ENCODE measurements at places on chromosomes 1 and 21.
A peak's percentile ranks its signal among the peaks of the same experiment; 100 is the strongest.

DNA sequence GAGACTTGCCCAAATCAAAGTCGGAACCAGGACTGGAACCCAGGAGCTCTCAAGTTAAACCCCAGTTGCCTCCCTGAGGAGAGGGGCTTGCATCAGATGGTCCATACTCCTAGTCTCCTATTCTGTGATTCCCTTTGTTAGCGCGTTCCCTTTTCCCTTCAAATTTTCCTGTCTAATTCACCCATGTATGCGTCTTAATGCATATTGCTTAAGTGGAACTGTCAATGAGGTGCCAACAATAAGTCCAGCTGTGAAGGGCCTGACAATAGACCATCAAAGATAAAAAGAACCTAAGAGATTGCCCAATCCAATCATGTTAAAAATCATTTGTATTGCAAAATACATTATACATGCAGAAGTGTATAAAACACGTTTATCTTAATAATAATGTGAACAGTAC is 634 bp upstream of the SPATA6 start:
- peak overlapping the region; percentile 95 for H3K4me3 ChIP-seq
- no peaks in the 10 kb centered on the region for H3K36me3 ChIP-seq
- peak overlapping the region; percentile 96 for H3K27ac ChIP-seq
- H3K27me3 ChIP-seq = no peaks in the 10 kb centered on the region
- H3K4me1 ChIP-seq = peaks cover 42% of the 10 kb centered on the region

DNA sequence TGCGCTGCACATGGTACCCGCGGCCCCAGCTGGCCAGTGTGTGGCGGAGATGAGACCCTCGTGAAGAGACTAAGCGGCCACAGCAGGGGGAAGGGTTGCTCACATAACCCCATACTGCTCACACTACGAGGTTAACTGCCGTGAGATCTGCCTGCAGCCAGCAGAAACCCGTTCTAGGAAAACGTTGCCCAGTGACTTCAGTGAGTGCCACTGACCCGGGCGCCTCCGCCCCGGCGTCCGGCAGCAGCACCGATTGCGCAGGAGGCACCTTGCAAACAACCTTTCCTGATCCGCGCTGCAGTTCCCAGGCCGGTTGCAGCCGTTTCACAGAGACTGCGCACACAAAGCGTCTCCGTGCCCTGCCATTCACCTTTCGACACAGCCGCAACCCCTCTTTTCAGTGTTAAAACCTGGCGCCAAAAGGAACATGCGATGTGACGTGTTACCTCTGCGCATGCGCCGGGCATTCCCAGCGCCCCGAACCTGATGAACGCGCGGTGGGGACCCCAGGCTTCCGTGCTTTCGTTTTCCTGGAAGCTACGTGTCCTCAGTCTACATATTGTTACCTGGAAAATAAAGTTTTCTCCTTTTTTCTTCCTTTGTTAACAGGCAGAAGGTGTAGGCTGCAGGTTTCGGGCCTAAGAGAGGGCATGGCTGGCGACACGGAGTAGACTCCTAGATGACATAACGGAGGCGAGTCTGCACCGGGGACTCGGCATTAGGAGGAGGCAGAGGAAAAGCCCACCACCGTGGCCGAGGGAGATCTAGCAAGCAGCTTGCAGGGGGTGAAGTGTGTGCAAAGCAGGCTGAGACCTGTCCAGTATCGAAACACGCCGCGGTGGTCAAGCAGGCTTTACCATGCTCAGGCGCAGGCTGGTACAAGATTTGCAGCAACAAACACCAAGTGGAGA is 8.9 kb downstream of the VPS26C start:
- H3K4me1 ChIP-seq = no peaks in the 10 kb centered on the region
- H3K36me3 ChIP-seq = no peaks in the 10 kb centered on the region
- peak overlapping the region; percentile 79 for H3K27ac ChIP-seq

- ATAC-seq = no peak
- no peaks in the 10 kb centered on the region for H3K36me3 ChIP-seq
- no peaks in the 10 kb centered on the region for H3K27me3 ChIP-seq
Observed at GRCh38 chr21:16422702-16423101, 692.9 kb downstream of the USP25 start.

GRCh38 chr21:32315511-32316281 is 17.0 kb downstream of the MRAP start:
- ATAC-seq = no peak
- no peaks in the 10 kb centered on the region for H3K4me1 ChIP-seq
- no peaks in the 10 kb centered on the region for H3K27me3 ChIP-seq
- no peak overlapping the region for H3K4me3 ChIP-seq
- H3K27ac ChIP-seq = no peak overlapping the region

- H3K4me3 ChIP-seq = no peak overlapping the region
- ATAC-seq = no peak
- no peaks in the 10 kb centered on the region for H3K4me1 ChIP-seq
- no peak overlapping the region for H3K27ac ChIP-seq
- H3K27me3 ChIP-seq = no peaks in the 10 kb centered on the region
Observed at GRCh38 chr1:85135392-85135798, 65.4 kb downstream of the SYDE2 start.

DNA sequence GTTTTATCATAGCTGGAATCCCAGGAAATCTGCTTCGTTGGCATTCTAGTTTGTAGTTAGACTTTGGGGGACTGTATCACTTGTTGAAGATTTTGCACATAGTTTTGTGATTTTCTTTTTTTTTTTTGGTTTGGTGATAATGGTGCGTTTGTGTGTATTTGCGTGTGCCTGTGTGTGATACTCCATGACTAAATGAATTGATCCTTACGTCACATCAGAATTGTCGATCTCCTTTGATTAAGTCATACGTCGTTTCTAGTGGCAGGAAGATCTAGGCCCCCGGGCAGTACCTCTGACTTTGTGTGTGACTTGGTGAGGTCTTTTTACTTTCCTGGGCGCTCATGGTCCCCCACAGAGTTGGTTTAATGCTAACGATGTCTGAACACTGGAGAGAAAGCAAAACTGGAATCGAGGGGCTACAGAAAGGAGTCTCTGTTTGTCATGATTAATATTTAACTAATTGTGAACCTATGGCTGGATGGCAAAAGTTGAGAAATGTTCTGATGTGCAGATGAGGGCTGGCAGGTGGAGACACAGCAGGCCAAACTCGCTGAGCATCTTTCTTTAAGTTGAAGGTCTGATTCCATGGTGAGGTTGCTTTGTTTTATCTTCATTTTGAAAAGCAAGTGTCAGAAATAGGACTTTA is 2.4 kb downstream of the RASSF5 start:
- H3K4me1 ChIP-seq = no peaks in the 10 kb centered on the region

GRCh38 chr1:184493987-184494388 is 107.2 kb downstream of the C1orf21 start:
- peak; percentile 50 for ATAC-seq
- H3K36me3 ChIP-seq = no peaks in the 10 kb centered on the region
- no peak overlapping the region for H3K27ac ChIP-seq
- peaks cover 35% of the 10 kb centered on the region for H3K4me1 ChIP-seq

- H3K4me3 ChIP-seq = no peak overlapping the region
- no peaks in the 10 kb centered on the region for H3K36me3 ChIP-seq
- no peaks in the 10 kb centered on the region for H3K27me3 ChIP-seq
- no peaks in the 10 kb centered on the region for H3K4me1 ChIP-seq
Observed at GRCh38 chr1:89037186-89037585, 14.5 kb upstream of the GBP3 start.

DNA sequence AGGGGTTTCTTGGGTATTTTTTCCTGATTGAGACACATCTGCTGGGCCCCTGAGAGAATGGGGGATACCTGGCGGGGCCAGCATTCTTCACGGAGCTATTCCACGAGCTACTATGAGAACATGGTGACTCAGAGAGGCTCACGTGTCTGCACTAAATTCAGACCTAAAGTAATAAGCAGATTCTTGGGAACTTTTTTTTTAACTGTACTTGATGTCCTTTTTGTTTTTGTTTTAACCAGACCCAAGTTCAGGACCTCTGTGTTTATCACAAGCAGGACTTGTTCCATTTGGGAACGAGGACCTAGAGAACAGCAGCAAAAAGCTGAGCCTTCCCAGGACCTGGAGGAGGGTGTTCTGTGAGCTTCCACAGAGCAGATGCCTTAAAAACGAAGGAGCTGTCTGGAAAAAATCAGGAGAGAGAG is 44.0 kb downstream of the EVA1C start:
- H3K4me3 ChIP-seq = no peak overlapping the region
- peak overlapping the region; percentile 77 for H3K27ac ChIP-seq
- no peaks in the 10 kb centered on the region for H3K27me3 ChIP-seq
- H3K4me1 ChIP-seq = peaks cover 14% of the 10 kb centered on the region
- ATAC-seq = peak; percentile 87

GRCh38 chr1:47849005-47849521 is 148.1 kb downstream of the TRABD2B start:
- H3K27ac ChIP-seq = no peak overlapping the region
- no peak for ATAC-seq
- H3K4me1 ChIP-seq = peaks cover 18% of the 10 kb centered on the region
- H3K4me3 ChIP-seq = no peak overlapping the region
- H3K36me3 ChIP-seq = no peaks in the 10 kb centered on the region
- no peaks in the 10 kb centered on the region for H3K27me3 ChIP-seq

GRCh38 chr1:7334475-7335035 is 436.5 kb upstream of the VAMP3 start:
- peaks cover 17% of the 10 kb centered on the region for H3K4me1 ChIP-seq
- no peak overlapping the region for H3K27ac ChIP-seq
- no peaks in the 10 kb centered on the region for H3K36me3 ChIP-seq
- H3K4me3 ChIP-seq = no peak overlapping the region
- ATAC-seq = no peak

DNA sequence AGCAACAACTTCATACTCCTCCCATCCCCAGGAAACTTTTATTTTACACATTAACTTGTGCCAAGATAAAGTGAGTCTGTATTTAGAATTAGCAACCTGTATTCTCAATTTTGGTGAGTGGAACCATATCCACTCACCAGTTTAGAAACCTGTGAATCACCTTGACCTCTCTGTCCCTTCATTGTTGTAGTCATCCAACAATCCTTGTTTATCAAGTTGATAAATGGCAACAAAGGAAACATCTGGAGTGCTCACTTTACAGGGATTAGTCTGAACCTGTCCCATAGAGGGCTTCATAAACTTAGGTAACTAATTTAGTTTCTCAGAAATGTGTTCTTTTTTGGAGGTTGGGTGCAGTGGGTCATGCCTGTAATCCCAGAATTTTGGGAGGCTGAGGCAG is 3.9 kb upstream of the CLSPN start:
- ATAC-seq = no peak
- H3K4me1 ChIP-seq = peaks cover 17% of the 10 kb centered on the region
- no peaks in the 10 kb centered on the region for H3K36me3 ChIP-seq
- no peak overlapping the region for H3K27ac ChIP-seq
- no peaks in the 10 kb centered on the region for H3K27me3 ChIP-seq
- no peak overlapping the region for H3K4me3 ChIP-seq

DNA sequence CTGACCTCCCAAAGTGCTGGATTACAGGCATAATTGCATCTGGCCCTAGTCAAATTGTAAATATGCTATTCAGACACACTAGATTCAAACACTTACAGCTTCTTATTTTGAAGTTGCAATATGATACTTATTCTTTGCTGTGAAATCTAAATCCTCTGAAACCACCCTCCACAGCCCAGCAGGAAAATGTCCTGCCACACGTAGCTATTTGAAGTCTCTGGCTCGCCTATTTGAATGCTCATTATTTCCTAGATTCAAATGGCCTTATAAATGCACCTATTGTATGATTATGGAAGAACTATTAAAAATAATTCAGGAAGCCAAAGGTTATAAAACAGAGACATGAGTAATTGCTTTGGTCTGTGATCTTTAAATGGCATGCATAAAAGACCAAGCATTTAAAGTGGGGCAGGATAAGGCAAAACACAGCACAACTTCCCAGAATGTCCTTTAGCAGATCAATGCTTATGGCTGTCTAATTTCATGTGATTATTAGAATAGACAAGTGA is 26.6 kb upstream of the FBXO28 start:
- ATAC-seq = no peak
- H3K27me3 ChIP-seq = peaks cover 5% of the 10 kb centered on the region
- H3K4me3 ChIP-seq = no peak overlapping the region
- no peaks in the 10 kb centered on the region for H3K36me3 ChIP-seq
- H3K27ac ChIP-seq = no peak overlapping the region

All from gastroesophageal sphincter (tissue), 4 donors.